ENCODE measurements at places on chromosomes 13 and 19.

DNA sequence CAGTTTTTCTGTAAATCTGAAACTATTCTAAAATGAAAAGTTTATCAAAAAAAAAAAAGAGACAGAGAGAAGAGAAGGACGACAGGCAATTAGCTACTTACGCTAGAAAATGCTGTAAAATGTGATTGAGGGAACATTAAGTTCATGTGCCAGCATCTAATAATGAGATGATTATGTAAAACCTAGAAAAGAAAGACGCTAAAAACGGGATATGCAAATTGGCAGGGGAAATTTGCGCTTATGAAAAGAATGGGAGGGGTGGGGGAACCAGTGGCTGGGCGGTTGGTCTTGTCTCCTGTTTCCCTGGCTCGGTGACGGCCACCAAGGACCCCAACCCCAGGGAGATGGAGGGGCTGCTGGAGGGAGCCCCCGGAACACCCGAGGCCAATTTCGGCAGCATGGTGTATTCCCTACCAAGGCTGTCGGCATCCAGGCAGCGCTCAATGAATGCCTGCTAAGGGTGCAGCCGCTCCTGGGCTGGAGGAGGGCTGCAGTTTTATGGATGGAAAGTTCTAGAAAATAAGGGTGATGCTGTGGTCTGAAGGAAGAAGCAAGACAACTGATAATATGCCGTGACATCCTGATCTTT lies 34.2 kb downstream of the GNG7 start:
- DNase-seq: no peak

GRCh38 chr19:31037286-31037980 lies 311.8 kb downstream of the TSHZ3 start:
- DNase-seq: no peak

GRCh38 chr13:102799426-102800144 lies 666 bp downstream of the BIVM start:
- no peak for DNase-seq

GRCh38 chr19:532561-533363 lies 1.2 kb downstream of the CDC34 start:
- DNase-seq: no peak

DNA sequence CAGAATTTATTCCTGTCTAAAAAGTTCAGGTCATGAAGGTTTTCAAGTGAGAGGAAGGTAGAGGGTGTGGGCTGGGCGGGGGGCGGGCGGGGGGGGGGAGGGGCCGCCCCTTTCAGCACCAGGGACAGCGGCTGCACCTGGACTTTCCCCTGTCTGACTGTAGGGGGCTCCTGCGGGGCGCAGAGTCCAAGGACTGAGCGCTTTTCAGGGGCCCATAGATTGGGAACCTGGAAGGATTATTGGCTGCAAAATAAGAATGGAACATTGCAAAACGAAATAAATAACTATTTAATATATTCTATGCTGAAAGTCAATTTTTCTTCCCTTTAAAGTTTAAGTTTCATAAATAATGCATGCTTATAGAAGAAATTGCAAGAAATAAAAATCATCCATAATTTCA lies 8.9 kb upstream of the CYP4F3 start:
- DNase-seq: peak; percentile 9

- DNase-seq: no peak
Observed at GRCh38 chr19:2594319-2594718, 108.2 kb downstream of the GNG7 start.

GRCh38 chr19:2982983-2983350 lies 5.6 kb downstream of the TLE6 start:
- DNase-seq: no peak

GRCh38 chr19:49924004-49924880 lies 4.8 kb upstream of the ATF5 start:
- no peak for DNase-seq

DNA sequence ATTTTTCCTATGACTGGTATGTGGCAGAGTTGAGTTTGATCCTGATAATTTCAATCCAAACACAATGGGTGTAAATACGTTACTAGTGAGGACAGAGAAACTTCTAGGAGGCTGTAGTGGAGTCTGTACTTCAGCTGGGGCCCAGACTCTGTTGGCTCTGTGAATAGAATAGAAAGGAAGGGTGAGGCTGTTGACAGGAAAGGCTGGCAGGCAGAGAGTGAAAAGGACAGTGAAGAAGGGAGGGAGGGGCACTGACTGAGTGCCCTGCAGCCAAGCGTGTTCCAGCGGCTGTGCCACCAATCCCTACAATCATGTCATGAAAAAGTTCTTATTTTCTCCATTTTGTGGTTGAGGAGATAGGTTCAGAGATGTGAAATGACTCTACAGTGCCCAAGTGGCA lies 80.5 kb downstream of the MBNL2 start:
- no peak for DNase-seq

DNA sequence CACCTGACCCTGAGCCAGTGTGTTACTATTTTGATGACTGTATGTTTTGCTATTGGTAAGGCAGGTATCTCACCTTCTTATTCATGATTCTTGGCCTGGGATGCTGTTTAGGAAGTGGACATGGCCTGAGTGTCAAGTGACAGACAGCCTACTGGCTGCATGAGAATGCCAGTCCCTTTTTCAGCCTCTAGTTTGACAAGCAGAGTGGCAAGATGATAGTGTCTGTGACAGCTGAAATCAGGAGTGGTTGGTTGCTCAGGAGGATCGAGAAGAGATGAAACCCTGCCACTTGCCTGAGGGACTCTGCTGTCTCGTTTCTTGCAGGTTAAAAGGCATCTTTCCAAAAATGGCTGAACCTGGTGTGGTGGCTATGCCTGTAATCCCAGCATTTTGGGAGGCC lies 7.1 kb upstream of the ELOF1 start:
- DNase-seq: no peak

DNA sequence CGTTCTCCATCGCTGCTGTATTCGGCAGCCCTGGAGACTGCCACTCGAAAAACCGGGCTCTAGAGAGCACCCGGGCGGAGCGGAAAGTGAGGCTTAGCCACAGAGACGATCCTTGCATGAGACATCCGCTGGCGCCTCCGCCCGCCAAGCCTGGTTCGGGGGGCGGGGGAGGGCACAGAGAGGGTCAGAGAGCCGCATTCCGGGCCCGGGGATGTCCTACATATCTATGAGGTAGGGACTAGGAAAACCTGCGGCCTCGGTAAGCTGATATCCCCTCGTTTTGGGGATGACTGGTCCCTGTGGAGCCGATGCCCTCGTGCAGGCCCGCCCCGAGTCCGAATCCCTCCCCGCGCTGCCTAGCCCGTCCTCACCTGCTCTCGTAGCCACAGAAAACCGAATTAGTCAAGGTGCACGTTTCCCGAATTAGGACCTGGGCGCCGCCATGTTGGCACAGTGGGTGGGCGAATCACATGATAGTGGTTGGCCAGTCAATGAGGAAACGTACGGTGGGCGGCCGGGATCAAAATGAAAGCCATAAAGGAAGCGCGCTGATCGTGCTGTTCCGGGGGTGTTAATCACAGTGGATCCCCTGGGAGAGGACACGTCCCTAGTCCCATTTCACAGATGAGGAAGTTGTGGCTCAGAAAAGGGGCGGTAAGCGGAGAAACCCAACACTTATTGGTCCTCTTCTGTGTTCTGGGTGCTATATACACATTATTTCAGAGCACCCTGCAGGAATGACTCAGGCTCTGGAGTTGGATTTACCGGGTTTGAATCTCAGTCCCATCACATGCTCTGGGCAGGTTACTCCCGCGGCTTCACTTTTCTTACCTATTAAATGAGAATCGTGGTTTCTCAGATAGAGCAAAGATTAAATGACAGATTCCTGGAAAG lies at the start of gene TRMT1:
Gene TRMT1, minus strand, starts transcription at position 459 of the 894 bp plus-strand sequence. Its CDS starts 341 bp downstream, at position 118.
- peak; percentile 92 for DNase-seq

GRCh38 chr13:46934749-46935148 lies 37.9 kb upstream of the HTR2A start:
- DNase-seq: no peak

DNA sequence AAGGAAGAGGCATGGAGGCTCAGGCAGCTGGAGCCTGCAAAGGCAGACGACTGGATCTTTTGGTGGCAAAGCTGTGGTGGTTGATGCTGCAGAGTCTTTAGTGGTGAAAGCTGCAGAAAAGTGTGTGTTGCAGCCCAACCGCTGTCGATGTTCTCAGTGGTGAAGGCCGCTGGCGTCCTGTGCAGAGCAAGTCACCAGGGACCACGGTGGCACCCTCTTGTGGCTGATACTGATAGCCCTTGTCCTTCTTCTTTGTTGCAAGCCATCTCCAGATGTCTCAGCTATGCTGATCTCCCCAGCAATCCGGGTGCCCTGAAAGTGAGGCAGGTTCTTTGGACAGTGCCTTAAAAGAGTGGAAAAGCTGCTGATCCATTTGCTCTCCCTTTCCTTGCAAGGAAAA lies 610.9 kb upstream of the PCDH9 start:
- DNase-seq: no peak

DNA sequence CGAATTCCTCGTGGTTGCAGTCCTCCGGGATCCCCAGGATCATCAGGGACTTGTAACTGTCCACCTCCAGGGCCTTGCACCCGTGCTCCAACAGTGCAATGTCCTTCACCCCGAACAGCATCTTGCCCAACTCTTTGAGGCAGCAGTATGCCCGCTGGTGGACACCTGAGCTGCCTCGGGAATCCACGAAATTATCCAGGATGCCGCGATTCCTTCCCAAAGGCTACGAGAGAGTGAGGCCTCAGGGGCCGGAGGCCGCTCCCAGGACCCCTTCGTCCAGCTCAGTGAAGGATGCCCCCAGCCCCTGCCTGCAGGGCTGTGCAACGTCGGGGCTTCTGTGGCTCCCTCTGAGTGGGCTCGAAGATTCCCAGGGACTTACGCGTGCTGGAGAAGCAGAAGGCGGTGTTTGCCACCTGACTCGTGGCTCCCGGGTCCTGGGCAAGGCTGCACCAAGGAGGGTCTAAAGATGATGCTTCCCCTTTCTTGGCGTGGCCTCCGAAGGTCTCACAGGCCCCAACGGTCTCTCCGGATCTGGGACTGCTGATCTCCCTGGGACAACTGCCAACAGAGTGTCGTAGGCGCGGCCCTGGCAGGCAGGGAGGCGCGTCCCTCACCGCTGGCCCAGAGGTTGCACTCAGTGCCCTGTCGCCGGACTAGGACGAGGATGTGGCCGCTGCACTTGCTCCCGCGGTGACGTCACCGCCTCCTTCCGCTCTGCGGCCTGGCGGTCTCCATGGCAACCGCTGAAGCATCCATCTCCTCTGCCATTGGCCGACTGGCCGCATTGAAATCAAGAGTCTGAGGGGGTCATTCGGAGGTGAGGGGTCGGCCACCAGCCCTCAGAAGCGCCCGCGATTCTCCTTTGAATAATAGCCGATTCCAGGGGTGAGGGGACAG lies at the start of gene PNMA8C:
Gene PNMA8C, minus strand, starts transcription at position 698 of the 897 bp plus-strand sequence. Its CDS starts 577 bp downstream, at position 121.
- no peak for DNase-seq

DNA sequence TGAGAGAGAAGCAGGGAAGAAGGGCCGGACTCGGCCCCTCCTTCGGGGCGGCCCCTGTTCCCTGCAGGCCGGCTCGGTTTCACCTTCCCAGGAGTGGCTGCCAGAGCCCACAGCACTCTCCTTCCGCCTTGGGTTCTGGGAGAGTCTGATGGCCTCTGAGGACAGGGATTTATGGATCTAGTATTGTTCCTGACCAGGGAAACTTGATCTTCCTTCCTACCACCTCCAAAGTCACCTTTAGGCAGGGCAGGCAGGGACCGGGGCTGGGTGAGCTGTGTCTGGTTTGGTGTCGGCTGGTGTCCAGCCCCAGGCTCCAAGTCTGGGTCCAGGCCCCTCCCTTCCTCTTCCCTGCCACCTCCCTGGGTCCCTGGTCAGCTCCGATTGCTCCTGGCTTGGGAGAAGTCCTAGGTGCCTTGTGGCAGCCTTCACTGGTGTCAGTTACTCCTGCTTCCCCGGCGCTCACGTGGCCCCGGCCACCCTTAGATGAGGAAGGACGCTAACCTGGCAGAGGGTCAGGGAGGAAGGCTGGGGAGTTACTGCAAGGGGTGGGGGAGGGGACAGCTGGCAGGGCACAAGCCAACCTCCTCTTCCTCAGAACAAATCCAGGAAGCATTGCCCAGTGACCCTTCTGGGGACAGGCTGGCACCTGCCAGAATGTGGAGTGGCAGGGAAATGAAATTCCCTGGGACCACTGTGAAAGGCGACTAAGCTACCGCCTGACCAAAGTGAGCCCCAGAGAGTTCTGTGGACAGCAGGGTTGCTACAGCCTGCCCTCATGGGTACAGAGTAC lies 18.8 kb downstream of the RFX1 start:
- DNase-seq: no peak

DNA sequence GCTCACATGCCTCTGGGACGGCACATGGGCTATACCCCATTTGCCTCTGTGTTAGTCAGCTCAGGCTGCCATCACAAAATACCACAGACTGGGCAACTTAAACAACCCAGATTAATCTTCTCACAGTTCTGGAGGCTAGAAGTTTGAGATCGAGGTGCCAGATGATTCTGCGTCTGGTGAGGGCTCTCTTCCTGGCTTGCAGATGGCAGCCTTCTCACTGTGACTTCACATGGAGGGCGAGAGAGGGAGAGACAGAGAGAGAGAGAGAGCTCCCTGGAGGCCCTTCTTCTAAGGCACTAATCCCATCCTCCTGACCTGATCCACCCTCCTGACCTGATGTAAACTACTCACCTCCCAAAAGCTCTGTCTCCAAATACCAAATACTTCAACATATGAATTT lies 55.0 kb downstream of the GPR12 start:
- DNase-seq: no peak

GRCh38 chr19:14507704-14508542 lies 10.3 kb downstream of the DNAJB1 start:
- DNase-seq: no peak

DNA sequence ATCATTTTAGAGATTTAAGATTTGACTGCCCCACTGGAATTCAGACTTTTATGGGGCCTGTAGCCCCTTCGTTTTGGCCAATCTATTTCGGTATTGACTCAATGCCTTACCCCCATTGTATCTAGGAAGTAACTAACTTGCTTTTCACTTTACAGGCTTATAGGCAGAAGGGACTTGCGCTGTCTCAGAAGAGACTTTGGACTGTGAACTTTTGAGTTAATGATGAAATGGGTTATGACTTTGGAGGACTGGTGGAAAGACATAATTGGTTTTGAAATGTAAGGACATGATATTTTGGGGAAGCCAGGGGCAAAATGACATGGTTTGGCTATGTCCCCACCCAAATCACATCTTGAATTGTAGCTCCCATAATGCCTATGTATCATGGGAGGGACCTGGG lies 463.0 kb upstream of the KLHL1 start:
- DNase-seq: no peak

DNA sequence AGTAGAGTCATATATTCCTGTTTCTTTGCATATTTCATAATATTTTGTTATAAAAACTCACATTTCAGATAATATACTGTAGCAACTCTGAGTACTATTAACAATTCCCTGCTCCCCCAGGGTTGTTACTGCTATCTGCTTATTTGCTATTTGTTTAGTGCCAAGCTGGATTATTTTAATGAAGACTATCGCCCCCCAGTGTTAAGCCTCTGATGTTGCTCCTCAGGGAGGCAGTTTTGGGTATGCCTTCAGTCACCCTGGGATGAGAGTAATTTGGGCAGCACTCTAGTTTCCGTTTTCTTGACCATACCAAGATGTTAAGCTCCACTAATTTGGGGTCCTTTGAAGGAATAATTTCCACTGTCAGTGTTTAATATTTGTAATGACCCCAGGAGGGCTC lies 46.0 kb downstream of the MICU2 start:
- peak; percentile 42 for DNase-seq

All from T-helper 2 cell (primary cell).